Activated T-cell treated with anti-CD3 and anti-CD28 coated beads, Interleukin-2, amount 50 U/mL, for 24 hours (primary cell): ENCODE measurements at places on chromosomes 4 and X.

GRCh38 chr4:159503236-159504008 is 400.5 kb downstream of the RAPGEF2 start:
- no peak for DNase-seq

- no peak for DNase-seq
Measured at GRCh38 chr4:19924761-19925160, 326.9 kb upstream of the SLIT2 start.

- DNase-seq, result no peak
Measured at GRCh38 chr4:74206088-74206825, 48.3 kb downstream of the MTHFD2L start.

DNA sequence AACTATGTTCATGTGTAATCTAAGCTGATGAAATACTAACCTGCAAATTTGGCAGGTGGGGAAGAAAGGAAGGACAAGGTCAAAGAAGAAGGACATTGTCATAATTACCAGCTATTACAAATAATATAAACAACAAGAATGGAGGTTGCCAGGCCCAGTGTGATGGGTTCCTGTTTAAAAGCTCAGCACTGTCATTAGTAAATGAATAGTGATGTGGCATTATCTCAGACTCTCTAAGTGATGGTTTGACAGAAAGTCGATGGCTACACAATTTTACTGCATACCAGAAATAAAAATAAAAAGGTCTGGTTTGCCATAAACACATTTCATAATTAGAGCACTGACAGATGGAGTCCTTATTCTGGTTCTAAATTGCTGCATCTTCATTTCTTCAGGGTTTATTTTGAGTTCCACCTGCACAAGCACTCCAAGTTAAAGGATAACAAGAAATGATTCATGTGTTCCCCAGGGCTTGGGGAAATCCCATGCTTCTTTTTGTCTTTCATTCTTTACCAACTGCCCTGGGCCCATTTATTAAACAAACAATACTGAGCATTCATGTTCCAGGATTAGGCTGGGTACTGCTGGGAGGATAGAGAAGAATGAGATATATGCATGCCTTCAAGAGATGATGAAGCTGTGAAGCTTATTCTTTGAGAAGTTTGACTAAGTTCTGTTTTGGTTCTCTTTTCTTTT is 367.8 kb upstream of the RASGEF1B start:
- DNase-seq, result no peak
